ENCODE measurements at places on chromosomes 11 and 22.

- DNase-seq, result no peak
Observed at GRCh38 chr11:117560780-117561530, 233.3 kb downstream of the CEP164 start.

- DNase-seq, result no peak
Observed at GRCh38 chr11:66112601-66113499, 42.8 kb downstream of the PACS1 start.

GRCh38 chr11:35343033-35343598 is 76.2 kb downstream of the SLC1A2 start:
- DNase-seq, result no peak

DNA sequence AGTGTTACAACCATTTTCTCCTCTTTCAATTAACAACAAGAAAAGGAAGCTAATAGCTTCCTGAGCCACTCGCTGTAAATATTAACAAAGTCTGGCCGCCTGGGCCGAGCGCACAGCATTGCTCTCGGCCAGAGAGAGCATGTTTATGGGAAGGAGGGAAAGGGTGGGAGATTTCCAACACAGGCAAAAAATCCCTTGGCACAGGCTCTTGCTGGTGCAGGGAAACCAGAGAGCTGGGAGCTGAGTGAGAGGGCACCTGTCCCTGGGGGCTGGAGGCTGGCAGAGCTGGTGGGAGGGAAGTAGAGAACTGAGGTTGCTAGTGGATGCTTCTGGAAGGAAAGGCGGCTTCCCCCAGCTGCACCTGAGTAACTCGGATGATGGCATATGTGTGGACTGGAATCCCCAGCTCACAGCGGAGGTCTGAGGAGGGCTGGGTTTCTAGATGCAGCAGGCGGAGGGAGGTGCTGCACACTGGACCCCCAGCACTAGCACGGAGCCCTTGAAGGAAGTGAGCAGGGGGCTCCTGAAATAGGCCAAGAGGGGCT is 59.6 kb downstream of the FLRT1 start:
- DNase-seq, result no peak

GRCh38 chr22:39723899-39724351 is 153.4 kb downstream of the CACNA1I start:
- DNase-seq, result no peak

DNA sequence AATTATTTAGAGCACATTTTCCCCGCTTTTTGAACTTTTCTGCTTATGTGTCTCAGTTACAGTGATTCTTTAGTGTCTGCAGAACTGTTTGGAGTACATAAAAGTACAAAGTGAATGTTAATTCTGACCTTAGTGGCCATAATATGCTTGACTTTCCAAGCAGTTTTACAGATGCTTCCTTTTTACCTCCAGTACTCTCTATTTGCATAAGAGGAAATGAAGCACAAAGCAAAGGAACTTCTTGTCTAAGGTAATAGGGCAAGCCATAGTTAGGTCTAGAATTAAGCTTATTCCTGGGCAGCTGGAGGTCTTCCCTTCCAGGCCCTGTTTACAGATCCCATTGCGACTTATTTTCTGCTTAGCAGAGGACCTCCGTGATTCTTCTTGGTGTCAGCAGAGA is 3.6 kb downstream of the GTPBP1 start:
- no peak for DNase-seq

- DNase-seq, result peak; percentile 68
Observed at GRCh38 chr22:25966448-25966913, 202.8 kb upstream of the SEZ6L start.

- no peak for DNase-seq
Observed at GRCh38 chr11:122287401-122287800, 171.4 kb upstream of the BLID start.

GRCh38 chr11:77115181-77115611 is 12.6 kb downstream of the OMP start:
- no peak for DNase-seq

GRCh38 chr22:23750367-23750713 is 572 bp downstream of the ZNF70 start:
- DNase-seq, result no peak

- DNase-seq, result peak; percentile 45
Observed at GRCh38 chr11:19642185-19643158, 70.2 kb upstream of the NAV2 start.

Data from Jurkat, Clone E6-1 (cell line).